Activated CD4-positive, alpha-beta memory T cell treated with anti-CD3 and anti-CD28 coated beads, Interleukin-2, amount 10 ng/mL, durations not matched to agents 7 days and 5 days (primary cell): ENCODE measurements at places on chromosomes 3 and 15. TPM values are rescaled to one million over a fixed set of nuclear protein-coding genes. Genes with fewer than 3 reads are reported as not detected.

- peak; percentile 54 for DNase-seq
Measured at GRCh38 chr15:22262613-22263020, 182.3 kb downstream of the OR4M2 start.

- no peak for DNase-seq
Measured at GRCh38 chr3:50660386-50660785, 14.3 kb upstream of the DOCK3 start.

- DNase-seq, result no peak
Measured at GRCh38 chr3:20064796-20065564, 24.7 kb downstream of the KAT2B start.

DNA sequence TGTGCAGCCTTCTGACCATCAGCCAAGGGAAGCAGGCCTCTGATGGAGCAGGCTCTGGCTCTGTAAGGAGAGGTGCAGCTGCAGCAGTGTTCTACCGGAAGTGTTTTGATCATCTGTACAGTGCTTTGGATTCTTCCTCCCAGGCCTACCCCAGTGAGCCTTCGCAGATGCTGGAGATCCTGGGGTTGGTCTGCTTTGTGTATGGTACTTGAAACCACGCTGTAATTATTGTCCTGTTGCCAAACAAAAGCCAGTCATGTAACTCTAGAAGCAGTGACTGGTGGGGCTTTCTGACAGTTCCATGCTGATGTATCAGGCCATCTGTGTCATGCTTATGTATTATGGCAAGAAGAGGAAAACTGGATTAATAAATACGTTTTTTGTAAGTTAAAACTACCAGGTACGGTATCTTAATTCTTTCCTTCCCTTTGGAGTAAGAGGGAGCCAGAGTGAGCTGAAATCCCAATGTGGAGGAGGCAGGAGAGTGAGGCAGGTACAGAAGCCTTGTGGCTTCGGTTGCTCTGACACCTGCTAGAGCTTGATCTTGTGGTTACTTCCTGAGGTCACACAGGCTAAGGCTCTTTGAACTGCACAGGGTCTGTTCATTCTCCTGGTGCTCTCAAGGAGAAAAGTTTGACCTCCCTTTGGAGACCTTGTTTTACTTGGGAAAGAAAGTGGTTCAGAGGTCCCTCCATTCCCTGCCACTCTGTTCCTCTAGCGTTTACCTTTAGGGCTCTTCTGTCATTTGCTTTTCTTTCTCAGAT lies 3.7 kb downstream of the TMEM42 start:
- DNase-seq, result no peak

DNA sequence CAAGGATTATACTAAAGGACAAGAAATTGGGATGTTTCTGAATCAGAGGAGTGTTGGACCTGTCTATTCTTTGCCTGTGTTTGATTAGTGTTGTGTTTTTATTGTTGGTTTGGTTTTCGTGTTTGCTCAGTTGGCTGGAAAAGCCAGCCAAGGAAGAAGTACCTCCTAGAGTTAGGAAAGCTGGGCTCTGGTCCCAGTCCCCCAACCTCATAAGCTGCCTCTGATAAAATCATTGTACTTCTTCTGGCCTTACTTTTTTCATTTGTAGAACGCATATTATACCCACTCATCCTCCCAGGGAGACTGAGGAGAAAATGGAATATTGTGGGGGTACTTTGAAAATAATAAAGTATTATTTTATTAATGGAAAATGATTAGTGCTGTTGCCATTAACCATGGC lies 177.4 kb upstream of the TRIM42 start:
- no peak for DNase-seq

DNA sequence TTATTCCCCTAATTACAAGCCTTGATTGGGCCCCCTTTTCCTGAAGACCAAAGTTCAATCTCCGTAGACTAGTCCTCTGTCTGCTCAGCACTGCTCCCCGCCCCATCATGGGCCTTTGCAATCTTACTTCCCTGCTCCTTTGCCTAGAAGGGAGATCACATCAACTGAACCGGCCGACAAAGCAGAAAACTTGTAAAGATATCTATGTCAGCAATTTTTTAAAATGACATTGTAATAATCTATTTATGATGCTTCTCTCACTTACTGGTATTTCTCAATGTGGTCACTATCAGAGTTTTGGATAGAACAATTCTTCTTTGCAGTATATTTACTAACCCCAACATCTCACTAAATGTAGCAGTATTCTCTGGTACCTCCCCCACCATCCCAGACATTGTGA lies 17.3 kb downstream of the ANAPC13 start:
- DNase-seq, result no peak

DNA sequence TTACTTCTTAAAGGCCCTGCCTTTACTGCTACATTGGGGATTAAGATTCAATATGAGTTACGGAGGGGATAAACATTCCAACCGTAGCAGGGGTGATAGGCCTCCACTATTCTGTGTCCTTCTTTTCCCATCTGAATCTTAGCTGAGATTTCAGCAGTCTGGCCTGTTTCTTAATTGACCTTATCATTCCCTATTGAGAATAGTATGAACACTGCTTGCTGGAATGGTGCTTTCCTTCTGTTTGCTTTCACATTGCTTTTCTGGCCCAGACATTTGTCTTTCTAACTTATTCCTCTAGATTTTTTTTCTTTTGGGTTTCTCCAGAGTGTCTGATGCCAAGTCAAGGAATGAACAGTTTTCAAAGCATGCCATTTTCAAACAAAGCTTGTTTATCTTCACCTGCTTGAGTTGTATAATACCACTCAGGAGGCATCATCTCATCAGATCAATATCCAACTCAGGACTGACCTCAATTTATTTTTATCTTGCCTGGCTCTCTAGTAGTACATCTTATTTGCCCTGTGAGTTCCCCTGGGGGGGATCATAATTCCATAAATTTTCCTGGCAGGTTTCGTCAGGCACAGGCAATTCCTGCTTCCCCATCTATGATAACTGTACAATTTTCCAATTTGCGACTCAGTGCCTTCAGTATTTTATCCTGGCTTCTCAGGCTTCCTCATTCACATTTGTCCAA lies 161.1 kb upstream of the STT3B start:
- no peak for DNase-seq

DNA sequence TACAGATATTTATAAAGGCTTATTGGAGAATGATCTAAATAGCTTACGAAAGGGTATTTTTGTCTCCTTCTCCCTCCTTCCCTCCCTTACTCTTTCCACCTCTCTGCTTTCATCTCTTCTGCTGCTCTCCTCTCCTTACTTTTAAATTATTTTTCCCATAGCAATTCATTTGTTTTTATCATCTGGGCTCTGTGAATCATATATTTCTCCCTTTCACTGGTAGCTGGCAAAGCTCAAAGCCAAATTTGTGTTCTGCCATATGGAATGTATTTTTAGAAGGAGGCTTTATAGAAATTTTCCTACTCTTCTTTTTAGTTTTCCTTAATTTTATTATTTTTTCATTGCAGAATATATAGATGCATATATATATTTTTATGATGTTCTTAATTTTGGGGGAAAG lies 385.8 kb downstream of the C3orf38 start:
- DNase-seq, result no peak

DNA sequence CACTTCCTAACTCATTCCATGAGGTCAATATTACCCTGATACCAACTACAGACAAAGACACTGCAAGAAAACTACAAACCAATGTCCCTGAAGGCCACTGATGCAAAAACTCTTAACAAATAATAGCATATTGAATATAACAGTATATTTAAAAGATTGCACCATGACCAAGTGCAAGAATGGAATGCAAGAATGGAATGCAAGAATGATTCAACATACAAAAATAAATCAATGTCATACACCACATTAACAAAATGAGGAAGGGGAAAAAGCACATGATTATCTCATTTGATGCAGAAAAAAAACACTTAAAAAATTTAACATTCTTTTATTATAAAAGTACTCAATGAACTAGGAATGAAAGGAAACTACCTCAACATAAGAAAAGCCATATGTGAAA lies 463.1 kb upstream of the NECTIN3 start:
- no peak for DNase-seq

DNA sequence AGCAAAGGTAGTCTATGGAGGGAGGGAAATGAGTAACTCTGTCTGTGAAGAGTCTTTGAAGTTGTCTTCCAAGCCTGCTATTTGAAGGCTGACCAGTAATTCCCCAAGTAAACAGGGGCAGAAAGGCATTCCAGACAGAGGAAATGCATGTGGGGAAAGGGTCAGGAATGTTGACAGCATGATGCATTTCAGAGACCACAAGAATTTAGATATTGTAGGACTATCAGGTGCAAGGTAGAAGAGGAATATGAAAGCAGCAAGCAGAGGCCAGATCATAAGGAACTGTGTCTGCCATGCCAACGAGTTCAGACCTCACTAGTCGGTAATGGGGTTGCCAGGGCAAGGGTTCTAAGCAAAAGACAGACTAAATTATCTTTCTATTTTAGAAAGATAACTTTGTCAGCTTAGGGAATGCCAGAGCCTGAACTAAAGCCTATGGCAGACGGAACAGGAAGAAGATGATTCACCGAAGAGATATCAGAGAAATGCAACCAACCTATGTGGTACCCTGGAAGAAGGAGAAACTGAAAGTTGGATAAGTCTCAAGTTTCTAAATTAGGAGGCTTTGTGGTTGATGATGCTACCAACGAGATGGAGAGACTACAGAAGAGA lies 327.0 kb upstream of the RORA start:
- DNase-seq, result no peak

DNA sequence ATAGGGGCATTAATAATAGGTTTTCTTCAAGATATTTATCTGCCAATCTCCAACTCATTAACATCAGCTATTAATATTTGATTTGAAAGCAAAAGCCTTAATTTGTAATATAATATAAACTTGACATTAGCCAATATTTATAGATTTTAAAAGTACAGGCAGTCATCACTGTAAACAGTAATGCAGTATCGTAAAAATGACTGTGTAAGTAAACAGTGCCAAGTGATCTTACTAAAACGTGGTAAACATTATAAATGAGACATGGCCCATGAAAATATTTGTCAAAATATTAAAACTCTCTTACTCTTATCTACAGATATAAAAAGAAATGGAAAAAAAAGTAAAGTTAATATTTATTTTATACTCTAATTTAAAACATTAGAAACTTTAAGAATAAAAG lies 101.6 kb upstream of the EPHA6 start:
- DNase-seq, result no peak

SLCO2A1 gene
- total RNA-seq, result not detected

- DNase-seq, result no peak
Measured at GRCh38 chr3:170907637-170908234, 701 bp downstream of the EIF5A2 start.

GRCh38 chr15:73758461-73758860 lies 5.3 kb upstream of the INSYN1 start:
- no peak for DNase-seq

GRCh38 chr15:91055548-91056331 lies 33.3 kb upstream of the VPS33B start:
- DNase-seq, result peak; percentile 38

RBPMS2 gene
- not detected for total RNA-seq

DNA sequence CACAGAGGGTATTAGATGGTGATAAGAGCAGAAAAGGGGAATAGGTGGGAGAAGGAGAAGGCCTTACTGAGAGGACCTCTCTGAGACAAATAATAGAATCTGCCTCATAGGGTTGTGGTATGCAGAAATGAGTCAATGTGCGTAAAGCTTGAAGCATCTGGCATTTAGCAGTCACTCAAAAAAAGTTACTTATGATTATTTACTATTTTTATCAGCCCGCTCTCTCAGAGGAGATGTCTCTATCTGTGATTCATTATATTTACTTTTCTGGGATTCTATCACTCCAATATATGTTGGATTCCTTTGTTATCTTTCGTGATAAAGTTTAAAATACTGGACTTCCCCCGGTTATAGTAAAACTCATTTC lies 4.6 kb upstream of the TM4SF1 start:
- no peak for DNase-seq

GRCh38 chr3:25478211-25478757 lies 50.2 kb downstream of the RARB start:
- DNase-seq, result no peak

DNA sequence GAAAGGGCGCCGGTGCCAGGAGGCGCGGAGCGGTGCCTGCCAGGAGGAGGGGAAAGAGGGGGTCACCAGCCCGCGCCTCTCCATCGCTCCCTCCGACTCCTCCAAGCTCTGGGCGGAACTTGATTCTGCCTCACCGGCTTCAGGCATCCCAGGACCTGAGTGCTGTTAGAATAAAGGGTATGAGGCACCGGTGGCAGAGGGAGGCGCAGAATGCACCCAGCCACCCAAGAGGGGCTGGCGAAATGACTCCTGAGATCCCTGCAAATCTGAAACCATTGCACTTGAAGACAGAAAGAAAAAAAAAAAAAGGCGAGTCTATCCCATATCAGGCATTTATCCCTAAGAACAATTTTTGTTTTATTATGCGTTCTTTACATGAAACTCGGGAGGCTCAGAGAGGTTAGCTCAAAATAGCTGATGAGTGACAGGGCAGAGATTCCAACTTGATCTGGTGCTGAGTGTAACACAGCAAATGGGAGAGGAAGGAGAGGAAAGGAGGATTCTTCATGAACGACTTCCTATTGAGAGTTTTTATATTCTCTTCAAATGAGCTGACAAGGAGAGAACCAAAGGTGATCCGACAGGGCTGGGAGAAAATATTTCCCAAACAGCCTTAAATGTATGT lies 157.0 kb upstream of the FRMD4B start:
- DNase-seq, result no peak

GRCh38 chr15:67240235-67241131 lies 14.0 kb downstream of the AAGAB start:
- peak; percentile 45 for DNase-seq

DNA sequence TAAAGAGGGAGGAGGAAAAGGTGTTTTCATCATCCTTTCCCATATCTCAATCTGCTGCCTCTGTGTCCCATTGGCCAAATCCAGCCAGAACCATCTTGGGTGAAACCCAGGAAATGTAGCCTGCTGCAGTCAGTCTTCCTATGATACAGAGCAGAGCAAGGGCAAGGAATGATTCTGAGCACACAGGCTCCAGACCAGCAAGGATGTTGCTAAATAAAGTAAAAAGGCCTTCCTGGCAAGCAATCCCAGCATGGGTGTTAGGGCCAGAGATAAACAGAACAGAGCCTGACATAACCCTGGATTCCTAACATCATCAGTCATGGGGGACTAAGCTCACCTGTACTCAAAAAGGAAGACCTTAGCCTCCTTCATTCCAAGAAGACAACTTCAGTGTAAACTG lies 90.7 kb upstream of the AGTR1 start:
- DNase-seq, result no peak

GRCh38 chr3:192352142-192352541 lies 375.2 kb downstream of the FGF12 start:
- no peak for DNase-seq

- peak; percentile 51 for DNase-seq
Measured at GRCh38 chr15:31387479-31388118, 61.0 kb downstream of the KLF13 start.

- DNase-seq, result no peak
Measured at GRCh38 chr3:30512576-30512975, 93.8 kb upstream of the TGFBR2 start.

TMEM158 gene
- total RNA-seq, result not detected

GRCh38 chr3:172525116-172525613 lies 1.9 kb upstream of the TNFSF10 start:
- DNase-seq, result no peak

PLIN1 gene
- total RNA-seq, result 0.08 TPM

GRCh38 chr15:76285241-76285825 lies 25.9 kb downstream of the ETFA start:
- DNase-seq, result no peak

GRCh38 chr15:50066202-50066601 lies 52.8 kb downstream of the ATP8B4 start:
- DNase-seq, result peak; percentile 27
